Astrocyte (in vitro differentiated cells and primary cell): ENCODE measurements at places on chromosomes 5 and 9.

DNA sequence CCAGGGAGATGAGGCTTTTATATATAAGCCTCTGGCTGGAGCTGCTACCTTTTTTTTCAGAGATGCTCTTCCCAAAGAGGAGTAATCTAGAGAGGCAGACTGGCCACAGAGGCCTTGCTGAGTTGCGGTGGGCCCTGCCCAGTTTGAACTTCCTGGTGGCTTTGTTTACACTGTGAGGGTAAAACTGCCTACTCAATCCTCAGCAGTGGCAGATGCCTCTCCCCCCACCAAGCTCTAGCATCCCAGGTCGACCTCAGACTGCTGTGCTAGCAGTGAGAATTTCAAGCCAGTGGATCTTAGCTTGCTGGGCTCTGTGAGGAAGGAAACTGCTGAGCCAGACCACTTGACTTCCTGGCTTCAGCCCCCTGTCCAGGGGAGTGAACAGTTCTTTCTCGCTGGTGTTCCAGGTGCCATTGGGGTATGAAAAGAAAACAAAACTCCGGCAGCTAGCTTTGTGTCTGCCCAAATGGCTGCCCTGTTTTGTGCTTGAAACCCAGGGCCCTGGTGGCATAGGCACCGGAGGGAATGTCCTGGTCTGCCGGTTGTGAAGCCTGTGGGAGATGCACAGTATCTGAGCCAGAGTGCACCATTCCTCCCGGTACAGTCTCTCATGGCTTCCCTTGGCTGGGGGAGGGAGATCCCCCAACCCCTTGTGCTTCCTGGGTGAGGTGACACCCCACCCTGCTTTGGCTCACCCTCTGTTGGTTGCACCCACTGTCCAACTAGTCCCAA lies 219.5 kb upstream of the IZUMO3 start:
- no peak for DNase-seq

DNA sequence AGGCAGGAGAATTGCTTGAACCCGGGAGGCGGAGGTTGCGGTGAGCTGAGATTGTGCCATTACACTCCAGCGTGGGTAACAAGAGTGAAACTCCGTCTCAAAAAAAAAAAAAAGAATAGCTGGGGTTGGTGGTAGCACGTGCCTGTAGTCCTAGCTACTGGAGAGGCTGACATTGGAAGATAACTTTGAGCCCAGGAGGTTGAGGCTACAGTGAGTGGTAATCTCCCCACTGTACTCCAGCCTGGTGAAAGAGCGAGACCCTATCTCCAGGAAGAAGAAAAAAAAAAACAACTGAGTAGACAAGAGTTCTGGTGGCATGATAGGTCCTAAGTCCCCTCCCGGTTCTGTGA lies 26.3 kb downstream of the GOLGA2 start:
- DNase-seq = no peak

DNA sequence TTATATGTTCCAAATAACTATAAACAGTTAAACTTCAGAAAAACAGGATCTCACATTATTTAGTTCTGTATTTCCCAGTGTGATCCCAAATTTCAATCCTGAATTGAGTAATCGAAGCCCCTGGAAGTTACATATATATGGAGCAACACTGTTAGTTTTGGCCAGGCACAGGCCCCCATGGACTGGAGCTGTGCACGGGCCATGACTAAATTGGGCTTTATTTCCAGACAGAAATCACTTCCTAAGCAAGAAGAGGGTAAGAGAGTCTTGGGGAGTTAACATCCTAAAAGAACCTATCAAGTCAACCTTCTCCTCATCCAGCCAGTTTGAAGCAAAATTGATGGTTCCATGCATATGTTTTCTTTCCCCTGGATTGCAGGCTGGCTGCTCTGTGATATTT lies 393.0 kb downstream of the TMEM167A start:
- no peak for DNase-seq

GRCh38 chr9:9079473-9079872 lies 1279.9 kb upstream of the DMAC1 start:
- no peak for DNase-seq

- DNase-seq = no peak
Observed at GRCh38 chr5:148816782-148817181, 9.6 kb upstream of the ADRB2 start.
